ENCODE measurements at places on chromosomes 5 and 9.

DNA sequence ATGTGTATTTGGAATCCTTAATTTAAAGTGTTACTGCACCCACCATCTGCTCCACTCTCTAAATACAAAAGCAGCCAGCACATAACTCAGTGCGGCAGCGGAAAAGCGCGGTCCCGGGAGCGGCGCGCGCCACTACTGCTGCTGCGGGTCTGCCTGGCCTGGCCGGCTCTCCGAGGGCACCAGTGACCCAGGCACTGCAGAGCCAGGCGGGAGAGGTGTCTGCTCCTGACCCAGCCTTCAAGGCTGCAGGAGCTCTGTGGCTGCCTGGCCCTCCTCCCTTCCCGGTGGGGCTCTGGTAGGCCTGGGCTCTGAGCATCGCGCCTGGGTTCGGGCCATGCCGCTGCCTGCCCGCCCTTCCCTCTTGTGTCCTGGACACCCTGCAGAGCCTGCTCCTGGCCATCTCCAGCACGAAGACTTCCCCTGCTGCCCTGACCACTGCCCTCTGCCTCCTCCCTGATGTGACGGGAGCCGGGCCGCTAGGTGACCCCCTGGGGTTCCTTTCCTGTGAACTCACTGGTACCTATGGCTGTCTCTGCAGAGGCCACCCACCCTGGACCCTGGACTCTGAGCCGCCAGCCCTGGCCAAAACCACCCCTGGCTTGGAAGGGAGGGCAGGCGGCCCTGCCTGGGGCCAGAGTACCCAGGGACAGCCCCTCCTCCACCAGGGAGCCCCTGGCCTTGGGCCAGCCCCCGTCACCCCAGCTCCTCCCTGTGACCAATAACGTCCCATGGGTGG lies 32.8 kb upstream of the UBAC1 start:
- no peak for DNase-seq

DNA sequence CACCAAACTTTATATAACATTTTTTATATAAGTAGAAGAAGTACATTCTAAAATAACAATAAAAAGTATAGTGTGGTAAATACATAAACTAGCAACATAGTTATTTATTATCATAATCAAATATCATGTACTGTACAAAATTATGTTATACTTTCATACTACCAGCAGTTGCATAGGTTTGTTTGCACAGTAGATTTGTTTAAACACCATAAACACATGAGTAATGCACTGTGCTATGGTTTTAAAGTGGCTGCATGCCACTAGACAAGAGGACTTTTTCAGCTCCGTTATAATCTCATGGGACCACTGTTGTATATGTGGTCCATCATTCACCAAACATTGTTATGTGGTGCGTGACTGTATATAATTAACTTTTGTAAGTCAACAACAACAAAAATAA lies 137.6 kb downstream of the DRD1 start:
- no peak for DNase-seq

GRCh38 chr5:122944051-122944450 lies 92.5 kb downstream of the PPIC start:
- no peak for DNase-seq

GRCh38 chr5:45109636-45110035 lies 300.9 kb downstream of the MRPS30 start:
- no peak for DNase-seq

DNA sequence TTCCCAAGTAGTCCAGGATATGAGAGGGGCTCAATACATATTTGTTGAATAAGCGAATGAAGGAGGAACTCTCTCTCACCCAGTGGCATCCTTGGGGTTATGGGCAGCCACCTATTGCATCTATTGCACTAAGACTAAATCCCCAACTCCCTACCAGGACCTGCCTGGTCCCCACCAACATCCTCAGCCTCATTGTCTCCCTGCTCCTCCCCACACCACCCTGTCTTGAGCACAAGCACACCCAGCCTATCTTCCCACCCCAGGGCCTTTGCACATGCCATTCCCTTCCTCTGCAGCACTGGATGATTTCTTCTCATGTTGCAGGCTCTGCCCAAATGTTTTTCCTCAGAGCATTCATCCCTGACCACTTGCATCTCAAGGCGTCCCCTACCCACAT lies 133.8 kb downstream of the BARX1 start:
- DNase-seq: no peak

- DNase-seq: no peak
These were observed 388.4 kb upstream of the PTGER4 start for GRCh38 chr5:40291338-40291737.

- DNase-seq: no peak
These were observed 114.2 kb downstream of the PRDM6 start for GRCh38 chr5:123203105-123203800.

GRCh38 chr5:75948438-75948837 lies 134.7 kb upstream of the SV2C start:
- no peak for DNase-seq

DNA sequence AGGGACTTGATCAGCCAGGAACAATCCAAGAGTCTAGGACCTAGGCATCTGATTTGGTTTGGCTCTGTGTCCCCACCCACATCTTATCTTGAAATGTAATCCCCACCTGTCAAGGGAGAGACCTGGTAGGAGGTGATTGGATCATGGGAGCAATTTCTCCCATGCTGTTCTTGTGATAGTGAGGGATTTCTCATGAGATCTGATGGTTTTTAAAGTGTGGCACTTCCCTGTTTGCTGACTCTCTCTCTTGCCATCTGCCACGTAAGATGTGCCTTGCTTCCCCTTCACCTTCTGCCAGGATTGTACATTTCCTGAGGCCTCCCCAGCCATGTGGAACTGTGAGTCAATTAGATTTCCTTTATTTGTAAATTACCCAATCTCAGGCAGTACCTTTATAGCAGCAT lies 201.7 kb upstream of the ACTBL2 start:
- DNase-seq: no peak

DNA sequence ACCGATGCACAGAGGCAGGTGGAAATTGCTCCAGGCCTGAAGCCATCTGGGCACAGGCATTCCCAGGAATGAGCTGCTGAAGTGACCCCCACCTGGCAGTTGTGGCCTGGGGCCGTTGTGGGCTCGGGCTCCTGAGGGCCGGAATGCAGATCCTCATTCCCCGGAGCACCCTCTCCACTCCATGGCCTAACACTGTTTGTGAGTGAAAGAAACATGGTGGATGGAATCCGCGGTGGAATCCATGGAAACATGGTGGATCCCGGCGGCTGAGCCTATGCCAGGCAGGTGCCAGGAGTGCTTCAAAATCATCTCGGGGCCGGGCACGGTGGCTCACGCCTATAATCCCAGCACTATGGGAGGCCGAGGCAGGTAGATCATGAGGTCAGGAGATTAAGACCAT lies 3.6 kb upstream of the SARDH start:
- no peak for DNase-seq

DNA sequence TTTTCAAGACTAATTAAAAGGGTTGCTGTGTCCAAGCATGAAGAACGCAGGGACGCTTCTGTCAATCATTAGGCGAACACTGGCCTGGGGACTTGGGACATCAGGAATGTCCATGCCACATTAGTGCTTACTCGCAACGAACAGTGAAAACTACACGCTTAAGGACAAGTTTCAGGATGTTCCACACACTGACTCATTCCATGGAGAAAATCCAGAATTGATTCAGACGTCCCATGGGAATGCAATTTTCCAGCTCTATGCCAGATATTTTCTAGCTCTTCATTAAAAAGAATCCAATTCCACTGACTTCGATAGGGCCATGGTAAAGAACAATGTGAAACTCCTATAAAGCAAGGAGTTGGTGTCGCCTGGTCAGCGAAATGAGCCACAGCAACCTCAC lies 98.2 kb downstream of the CAMSAP1 start:
- DNase-seq: no peak

GRCh38 chr5:91849069-91849468 lies 466.0 kb upstream of the ARRDC3 start:
- DNase-seq: no peak

DNA sequence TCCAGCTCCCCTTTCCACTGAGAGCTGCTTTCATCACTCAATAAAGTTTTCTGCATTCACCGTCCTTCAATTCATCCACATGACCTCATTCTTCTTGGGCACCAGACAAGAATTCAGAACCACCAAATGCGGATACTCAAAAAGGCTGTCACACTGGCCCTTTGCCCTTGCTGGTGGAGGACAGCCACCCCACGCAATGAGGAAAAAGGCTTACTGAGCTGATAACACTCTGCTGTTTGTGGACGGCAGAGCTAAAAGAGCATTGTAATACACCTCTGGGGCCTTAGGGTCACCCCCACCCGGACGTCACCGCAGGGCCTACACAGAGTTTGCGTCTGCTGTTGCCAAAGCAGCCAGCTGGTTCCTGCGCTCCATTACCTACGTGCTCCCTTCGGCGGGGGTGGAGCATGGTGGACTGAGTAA lies 51.2 kb upstream of the ZNF608 start:
- no peak for DNase-seq

GRCh38 chr9:124840300-124840833 lies 12.9 kb upstream of the WDR38 start:
- DNase-seq: no peak

DNA sequence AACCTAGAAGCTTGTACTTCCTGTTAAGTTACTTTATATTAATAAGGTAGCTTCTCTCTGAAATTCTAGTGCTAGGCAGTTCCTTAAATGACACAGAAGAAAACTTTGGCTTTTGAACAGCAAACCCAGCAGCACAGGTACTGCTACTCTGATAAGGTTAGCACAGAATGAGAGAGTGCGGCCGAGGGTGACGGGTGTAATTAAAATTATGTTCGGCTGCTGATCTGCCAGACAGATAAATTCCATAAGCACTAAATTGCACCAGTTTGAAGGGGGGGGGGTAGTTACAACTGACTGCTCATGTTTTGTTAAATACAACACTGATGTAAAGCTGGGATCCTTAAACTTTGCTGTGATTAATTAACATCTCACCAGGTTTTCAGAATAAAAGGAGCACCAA lies 475.1 kb downstream of the SPOCK1 start:
- no peak for DNase-seq

GRCh38 chr5:43411495-43411894 lies 696 bp downstream of the CCL28 start:
- no peak for DNase-seq

GRCh38 chr5:142201471-142201887 lies 92.9 kb downstream of the NDFIP1 start:
- no peak for DNase-seq

- DNase-seq: no peak
These were observed 76.3 kb upstream of the PTGER4 start for GRCh38 chr5:40603378-40603777.

DNA sequence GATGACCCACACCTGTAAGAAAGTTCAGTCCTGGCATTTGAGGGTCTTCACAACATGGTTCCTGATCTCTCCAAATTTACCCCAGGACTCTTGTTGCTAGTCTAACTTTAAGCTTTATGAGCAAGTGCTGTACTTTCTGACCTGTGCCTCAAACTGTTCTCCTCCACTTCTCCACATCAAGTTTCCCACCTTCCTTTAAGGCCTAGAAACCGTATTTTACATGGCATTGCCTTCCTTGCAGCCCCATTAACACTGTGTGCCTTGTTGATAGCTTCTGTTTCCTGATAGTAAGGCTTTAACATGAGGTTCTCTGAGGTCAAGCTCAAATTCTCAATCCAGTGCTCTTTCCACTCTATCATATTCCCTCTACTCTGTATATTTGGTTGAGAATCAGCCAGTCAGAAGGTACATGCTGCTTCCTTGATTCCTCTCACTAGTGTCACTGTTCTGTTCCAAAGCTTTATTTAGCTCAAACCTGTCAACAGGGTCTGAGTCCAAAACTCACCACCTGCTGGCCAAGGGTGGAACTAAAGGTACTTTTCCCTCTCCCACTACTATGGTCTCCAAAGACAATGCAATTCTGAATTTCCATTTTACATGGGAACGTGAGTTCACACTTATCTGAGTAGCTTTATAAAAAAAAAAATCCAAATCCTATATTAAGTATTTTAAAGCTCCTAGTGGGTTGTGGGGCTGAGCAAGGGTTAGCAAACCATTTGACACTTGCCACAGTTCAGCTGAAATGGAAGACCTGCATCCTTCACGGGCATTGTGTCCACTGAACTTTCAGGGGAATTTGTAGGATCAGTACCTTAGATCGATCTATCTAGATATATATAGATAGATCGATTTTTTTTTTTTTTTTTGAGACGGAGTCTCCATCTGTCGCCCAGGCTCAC lies 21.1 kb downstream of the VCP start:
- peak; percentile 24 for DNase-seq

DNA sequence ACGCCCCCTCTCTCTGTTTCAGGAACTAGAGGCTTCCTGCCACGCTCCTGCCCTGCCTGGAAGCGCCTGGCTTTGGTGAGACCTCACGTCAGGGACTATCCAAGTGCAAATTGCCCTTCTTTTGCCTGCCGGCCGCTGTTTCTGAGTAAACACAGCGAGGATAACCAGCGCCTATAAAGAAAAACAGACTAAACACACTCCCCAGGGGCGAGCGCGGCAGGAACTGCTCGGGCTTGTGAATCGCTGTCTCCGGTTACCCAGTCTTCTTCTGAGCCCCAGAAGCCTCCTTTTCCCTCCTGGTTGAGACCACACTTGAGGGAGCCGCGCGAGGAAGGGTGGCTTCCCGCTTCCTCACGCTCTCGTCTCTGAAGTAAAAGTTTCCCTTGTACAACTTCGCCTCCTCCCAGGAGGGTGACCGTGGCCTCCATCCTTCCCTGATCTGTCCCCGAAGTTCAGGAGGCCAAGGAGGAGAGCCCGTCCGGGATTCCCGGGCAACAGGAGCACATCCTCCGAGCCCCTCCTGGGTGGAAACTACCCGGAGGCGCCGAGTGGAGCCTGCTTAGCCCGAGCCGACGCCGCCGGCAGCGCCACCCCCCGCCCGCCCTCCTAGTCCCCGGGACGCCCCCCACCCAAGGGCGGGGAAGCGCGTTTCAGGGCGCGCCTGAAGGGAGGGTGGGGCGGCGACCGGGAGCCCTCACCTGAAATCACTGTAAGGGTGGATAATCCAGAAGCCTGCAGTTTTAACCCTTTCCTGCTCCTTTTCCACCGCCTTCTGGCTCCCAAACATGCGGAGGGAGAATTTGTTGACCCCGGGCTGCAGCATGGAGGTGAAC lies 993 bp downstream of the HCN1 start:
- DNase-seq: no peak

GRCh38 chr5:98504505-98504904 lies 269.0 kb upstream of the RGMB start:
- DNase-seq: no peak

- DNase-seq: no peak
These were observed 376.6 kb upstream of the TUSC1 start for GRCh38 chr9:26054600-26055520.

DNA sequence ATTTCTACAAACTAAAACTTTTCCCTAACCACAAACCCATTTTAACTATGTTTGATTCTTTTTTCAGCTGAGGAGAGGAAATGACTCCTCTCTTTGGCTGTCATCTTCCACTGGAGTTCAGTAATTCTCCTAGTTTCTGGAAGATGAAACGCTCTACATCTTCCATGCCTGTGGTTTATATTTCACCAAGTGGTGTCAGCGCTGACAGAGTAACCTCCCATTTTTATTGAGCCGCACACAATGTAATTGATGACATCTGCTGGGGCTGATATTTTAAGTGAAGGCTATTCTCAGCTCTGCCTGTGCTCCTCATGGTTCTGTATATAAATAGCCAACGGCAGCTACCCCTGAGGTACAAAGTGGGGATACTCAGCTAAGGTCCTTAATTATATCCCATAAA lies 234.6 kb downstream of the SPOCK1 start:
- DNase-seq: no peak

GRCh38 chr9:104868687-104869404 lies 59.1 kb downstream of the ABCA1 start:
- DNase-seq: no peak

GRCh38 chr5:14171046-14171445 lies 27.9 kb downstream of the TRIO start:
- DNase-seq: no peak

Data from CD4-positive, alpha-beta T cell treated with Interleukin-6 at 100 ng/mL for 8 hours (primary cell).